ENCODE measurements at places on chromosomes 1 and 21.

GRCh38 chr1:211893260-211893659 lies 62.7 kb upstream of the LPGAT1 start:
- no peak for DNase-seq

GRCh38 chr1:186837806-186838205 lies 9.1 kb downstream of the PLA2G4A start:
- no peak for DNase-seq

GRCh38 chr1:236143104-236143948 lies 987 bp downstream of the GPR137B start:
- no peak for DNase-seq

DNA sequence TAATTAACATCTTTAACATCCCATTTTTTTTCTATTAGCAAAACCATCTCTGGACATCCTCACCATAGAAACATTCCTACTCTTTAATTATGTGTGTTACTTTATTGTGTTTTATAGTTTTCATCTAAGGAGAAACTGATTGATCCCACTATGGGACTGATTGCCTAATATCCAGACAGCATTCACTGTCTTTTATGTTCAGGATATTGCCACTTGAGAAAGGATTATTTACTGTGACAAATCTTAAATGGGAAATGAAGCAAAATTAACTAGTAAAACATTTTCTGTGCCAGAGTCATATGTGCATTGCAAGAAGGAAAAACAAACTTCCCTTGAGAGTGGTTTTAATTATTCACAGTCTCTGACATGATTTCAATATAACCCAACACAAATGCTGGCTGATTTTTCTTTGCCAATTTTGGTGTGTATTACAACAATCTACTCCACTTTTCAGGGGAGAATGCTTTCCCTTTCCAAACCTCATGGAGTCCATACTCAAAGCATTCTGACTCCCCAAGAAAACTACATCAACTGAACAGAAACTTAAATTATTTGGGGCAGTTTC lies 15.8 kb upstream of the RGS13 start:
- DNase-seq, result no peak

DNA sequence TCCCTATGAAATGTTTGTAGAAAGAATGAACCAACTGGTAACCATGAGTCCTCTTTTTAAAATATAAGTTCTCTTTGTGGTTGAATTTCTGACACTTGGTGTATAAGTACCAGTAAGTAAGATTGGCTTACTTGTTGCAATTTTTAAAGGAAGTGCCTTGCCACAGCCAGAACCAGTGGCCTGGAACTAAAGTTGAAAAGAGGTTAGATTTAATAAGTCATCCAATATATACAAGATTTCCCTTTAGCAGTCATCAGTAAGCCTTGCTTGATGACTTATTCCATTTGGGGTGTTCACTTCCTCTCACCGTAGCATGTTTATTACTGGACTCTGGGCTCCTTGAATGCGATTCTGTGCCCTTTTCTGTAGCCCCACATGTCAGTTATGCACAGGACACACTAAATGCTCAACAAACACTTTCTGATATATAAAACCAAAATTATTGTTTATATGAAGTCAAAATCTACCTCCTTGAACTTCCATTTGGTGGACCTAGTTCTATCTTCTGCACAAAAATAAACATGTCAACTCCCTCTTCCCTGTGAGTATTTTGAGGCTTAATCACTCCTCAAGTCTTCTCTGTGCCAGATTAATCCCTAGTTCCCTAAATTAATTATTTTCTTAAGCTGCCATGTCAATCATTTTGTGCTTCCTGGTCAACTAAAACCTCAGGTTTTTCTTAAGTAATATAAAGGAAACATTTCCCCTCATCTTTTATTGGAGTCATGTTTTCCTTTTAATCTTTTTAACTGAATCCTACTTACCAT lies 218.1 kb downstream of the ST6GALNAC3 start:
- DNase-seq, result no peak

- no peak for DNase-seq
Measured at GRCh38 chr1:63322114-63322943, at the start of gene FOXD3. TSS of gene FOXD3 (plus strand) at chr1:63322567. CDS start at chr1:63323059, 492 bp downstream.

DNA sequence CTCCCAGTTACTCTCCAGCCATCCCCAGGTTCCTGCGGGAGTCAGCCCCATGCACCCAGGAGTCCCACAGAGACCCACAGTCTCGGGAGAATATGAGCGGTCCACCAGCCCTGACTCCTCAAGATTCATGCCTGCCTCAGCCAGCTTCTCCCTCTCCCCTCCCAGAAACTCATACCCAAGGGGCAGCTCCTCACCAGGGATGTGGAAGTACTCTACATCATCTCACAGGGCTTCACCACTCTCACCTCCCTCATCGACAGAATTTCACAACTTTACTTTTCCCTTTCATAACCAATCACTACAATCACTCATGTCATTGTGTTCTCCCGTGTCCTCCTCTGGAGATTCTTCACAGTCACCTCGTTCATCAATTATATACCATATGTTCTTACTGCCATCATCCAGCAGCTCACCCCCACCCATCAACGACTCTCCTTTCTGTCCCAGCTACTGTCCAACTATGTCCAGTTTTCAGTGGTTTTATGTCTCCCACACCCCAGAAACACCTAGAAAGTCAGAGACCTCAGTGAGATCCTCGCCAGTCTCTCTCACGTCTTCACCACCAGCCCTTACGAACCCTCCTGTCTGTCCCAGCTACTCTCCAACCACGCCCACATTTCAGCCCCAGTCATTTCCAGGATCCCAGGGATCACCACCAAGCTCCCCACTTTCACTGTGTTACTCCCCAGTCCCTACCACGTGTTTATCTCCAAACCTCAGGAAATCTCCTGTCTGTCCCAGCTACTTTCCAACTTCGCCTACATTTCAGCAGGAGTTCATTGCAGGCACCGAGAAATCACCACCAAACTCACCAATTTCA lies 1530.1 kb upstream of the TPTE start:
- DNase-seq, result no peak

- DNase-seq, result no peak
Measured at GRCh38 chr21:37224861-37225839, 42.0 kb downstream of the VPS26C start.

DNA sequence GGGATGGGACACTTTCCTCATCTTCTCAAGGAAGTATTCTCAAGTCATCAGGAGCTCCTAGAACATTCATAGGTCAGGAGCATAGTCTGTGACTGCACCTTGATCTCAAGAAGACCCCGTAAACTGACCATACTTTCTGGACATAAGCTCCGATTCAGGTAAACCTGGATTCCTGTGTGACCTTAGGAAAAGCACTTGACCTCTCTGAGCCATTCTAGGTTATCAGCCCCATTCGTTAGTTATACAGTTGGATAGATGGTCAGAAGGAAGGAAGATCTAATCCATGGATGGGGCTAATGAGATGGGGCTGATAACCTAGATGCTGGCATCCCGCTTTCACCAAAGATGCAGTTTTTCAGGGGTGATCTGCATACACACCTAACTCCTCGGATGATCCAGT lies 114.3 kb downstream of the EPHB2 start:
- no peak for DNase-seq

All from caudate nucleus (tissue), 63 donors.